ENCODE measurements at places on chromosomes 2 and 18.

DNA sequence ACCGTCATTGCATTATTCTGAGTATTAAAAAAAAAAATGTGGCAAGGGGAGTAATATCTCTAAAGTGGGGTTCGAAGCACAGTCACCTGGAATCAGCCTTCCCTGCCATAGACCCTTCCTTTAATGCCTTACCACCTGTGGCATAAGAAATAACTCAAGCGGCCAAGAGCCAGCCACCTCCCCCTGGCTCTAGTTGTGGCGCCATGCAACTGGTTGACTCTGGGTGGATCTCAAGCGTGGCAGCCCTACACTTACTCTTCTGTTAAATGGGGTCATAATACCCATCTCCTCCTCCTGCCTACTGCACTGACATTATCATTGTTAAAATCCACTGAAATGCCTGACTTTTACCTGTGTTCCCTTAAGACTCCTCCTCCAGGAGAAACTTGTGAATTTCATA, 175.8 kb downstream of the SMAD7 start:
- DNase-seq: no peak

- DNase-seq: no peak
These were observed 25.0 kb downstream of the SPEG start for GRCh38 chr2:219459460-219460311.

GRCh38 chr2:234999740-235000425, 48.1 kb downstream of the SH3BP4 start:
- no peak for DNase-seq

GRCh38 chr2:39000552-39000951, 110.9 kb downstream of the ARHGEF33 start:
- no peak for DNase-seq

DNA sequence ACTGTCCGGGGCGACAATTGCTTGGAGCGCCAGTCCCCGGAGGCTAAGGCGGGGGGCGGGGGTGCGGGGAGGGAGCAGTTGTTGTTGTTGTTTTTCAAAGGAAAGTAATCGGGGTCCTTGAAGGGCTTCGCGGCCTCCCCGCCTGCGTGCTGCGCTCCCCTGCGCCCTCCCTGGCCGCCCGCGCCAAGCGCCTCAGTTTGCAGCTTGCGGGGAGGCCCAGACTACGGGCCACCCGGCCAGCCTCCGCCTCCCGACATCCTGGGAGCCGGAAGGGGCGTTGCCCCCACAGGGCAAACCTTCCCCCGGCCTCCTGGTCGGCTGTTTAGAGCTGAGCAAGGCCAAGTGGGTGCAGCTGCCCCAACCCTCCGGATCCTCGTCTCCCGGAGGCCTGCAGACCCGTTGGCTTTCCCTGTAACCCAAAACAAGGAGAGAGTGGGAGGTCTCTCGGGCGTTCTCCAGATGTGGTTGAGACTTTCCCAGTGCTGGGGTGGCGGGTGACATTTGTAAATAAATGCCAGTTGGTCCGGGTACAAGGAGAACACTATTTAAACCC, 3.7 kb upstream of the SIX3 start:
- no peak for DNase-seq

DNA sequence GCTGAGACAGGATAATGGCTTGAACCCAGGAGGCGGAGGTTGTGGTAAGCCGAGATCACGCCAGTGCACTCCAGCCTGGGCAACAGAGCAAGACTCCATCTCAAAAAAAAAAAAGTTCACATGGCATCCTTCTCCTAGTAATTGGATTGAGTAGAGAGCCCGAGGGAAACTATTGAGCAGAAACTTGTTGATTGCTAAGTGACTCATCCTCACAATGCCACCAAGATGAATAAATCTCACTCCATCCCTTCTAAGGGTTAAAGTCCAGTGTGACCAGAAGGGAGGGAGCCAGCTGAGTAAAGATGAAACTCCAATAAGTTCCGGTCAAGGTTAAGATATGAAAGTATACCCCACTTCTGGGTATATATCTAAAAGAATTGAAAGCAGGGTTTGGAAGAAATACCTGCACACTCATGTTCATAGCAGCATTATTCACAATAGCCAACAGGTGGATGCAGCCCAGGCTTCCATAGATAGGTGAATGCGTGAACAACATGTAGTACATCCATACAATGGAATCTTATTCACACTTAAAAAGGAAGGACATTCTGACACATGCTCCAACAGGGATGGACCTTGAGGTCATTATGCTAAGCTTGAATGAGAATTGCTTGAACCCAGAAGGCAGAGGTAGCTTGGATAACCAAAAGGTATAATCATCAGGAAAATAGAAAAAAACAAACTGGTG, 13.0 kb upstream of the FHL2 start:
- no peak for DNase-seq

- no peak for DNase-seq
These were observed 6.7 kb downstream of the ARHGEF4 start for GRCh38 chr2:130843321-130843985.

DNA sequence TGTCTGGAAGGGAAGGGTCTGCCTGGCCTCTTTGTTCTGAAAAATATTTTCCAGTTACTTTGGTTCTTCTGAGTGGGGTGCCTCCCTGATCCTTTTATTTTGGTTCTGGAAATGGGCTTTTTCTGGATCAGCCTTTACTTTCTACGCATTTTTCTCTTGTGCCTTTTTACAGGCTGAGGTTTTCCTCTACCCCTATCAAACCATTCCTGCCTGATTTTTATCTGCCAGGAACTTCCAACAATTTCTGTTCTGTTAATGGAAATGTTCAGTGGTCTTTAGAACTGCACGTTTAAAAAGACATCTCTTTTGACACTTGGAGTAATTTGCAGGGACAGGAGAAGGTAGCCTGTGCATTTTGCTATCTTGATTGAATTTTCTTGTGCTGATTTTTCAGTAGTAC, 113.8 kb downstream of the ARHGAP28 start:
- no peak for DNase-seq

DNA sequence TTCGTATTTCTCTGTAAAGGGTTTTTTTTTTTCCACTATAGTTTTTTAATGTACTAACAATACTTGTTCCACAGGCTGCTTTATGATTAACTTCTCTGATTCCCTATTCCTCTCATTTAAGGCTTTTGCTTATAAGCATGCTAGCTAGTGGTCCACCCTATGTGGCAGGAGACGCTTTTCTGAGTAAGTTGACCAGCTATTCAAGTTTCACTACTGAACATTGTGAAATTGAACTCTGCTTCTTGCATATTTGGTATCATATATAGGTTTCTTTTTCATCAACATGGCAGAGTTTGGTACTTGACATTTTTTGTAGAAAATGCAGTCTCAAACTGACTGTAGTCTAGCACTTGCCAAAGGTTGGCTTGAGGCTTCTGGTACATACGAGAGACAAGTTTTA, 74.2 kb downstream of the OTX1 start:
- DNase-seq: no peak

DNA sequence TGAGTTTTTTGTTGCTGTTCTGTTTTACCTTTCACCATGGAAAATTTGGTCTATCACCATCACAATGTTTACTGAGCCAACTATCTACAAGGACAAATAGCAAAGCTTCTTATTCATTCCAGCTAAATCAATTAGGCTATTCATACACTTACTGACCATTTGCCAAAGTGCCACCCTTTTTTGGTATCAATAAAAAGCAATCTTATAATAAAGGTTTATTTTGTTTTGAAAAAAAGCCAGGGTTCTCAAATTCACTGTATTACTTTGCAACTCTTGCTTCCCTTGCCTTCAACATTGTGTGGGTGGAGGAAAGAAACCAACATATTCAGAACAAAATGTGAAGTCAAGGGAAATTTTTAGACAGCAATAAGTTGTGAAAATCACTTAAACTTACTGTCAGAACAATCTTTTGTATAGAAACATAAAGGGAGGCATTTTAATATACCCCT, 15.3 kb downstream of the PELI1 start:
- DNase-seq: no peak

DNA sequence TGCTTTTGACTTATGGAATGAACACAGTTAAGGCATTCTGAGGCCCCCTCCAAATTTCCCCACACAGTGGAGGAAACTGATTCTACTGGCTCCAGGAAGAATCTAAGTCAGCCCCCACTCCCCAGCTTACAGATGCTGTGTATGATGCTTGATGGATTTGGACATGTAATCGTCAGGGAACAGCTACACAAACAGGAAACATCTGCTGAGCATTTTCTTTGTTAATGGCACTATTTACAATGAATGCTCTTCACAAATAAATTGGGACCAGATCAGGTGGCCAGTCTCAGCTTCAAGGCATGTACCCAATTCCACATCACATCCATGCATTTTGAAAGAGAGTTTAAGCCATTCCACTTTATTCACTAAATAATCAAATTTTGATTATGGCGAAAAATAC, 562.3 kb downstream of the SOX11 start:
- DNase-seq: no peak

DNA sequence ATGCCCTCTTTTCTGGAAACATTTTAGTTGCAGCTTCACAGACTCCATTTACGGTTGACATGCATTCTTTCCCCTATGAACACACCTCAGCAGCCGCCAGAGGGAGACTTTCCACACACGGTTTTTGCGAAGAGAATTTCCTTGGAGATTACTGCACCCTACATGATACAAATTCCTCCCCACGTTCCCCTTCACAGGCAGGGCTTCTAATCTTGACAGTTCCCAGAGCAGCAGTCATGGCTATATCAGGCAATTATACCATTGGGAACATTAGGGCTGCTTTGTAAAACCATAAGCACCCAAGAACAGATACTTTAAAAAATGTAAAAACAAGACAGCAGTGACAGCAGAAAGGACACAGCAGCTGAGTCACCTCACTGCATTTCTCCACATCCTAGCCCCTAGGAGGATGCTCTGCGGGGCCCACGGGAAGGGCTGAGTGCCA, 253.8 kb downstream of the TGIF1 start:
- peak; percentile 51 for DNase-seq

GRCh38 chr2:98881153-98881650, 54.8 kb downstream of the CRACDL start:
- DNase-seq: no peak

Data from astrocyte of the cerebellum (primary cell).